Stimulated activated CD8-positive, alpha-beta memory T cell treated with anti-CD3 and anti-CD28 coated beads, Interleukin-4, amount 100 ng/mL, for 48 hours (primary cell): ENCODE measurements at places on chromosomes 16 and 17.

- DNase-seq = no peak
Observed at GRCh38 chr17:10048629-10049350, 143.7 kb upstream of the RCVRN start.

DNA sequence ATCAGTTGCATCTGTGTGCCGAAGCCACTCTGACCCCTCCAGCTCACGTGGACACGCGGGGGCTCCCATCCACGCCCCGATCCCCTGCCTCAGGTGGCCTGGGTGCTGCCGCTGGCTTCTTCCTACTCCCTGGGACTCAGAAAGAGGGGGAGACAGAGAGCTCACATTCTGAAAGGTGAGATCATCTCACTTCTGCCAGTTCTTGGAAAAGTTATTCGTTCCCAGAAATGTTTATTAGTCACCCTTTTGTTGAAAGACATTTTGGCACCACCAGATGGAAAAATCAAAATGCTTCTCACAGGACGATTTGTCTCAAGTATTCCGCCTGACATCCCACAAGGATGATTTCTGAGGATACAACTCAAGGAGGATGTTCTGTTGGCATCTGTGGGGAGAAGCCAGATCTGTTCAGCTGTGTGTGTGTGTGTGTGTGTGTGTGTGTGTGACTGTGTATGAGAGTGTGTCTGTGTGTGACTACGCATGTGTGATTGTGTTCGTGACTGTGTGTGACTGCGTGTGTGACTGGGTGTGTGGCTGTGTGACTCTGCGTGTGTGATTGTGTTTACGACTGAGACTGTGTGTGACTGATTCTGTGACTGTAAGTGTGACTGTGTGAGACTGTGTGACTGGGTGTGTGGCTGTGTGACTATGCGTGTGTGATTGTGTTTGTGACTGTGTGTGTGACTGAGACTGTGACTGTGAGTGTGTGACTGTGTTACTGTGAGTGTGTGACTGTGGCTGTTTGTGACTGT lies 207.3 kb downstream of the NTN1 start:
- no peak for DNase-seq

DNA sequence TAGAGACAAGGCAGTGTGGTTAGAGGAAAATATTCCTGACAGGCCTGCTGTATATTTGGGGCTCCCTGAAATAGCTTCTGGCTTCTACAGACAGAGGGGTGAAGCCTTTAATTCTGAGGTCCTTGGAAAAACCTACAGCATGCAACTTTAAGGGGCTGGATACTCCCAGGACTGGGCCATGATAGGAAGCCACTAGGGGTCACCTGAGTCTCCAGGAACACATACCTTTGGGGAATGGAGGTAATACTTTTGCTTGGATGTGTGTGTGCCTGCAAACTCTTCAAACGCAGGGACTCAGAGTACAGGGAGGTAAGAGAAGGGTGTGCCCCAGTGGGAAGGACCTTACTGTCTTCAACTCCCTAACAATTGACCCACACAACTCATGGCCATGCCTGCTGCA lies 4.1 kb downstream of the ASIC2 start:
- DNase-seq = no peak

DNA sequence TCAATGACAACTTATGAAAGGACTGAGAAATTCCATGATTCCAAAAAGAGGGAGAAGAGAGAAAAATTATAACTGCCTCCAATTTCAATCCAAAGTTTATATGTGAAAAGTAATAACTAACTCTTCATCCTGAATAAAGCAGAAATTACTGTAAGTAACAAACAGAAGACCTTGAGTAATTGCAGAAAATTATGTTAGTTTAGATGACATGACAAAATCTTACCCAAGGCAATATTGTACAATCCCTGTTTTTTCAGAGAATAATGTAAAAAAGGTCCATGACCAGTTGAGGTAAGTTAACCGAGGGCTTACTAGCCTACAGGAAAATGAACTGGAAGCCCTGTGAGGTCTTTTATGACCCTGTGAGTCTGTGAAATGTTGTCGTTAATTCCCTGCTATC lies 949.5 kb upstream of the SOX9 start:
- no peak for DNase-seq

DNA sequence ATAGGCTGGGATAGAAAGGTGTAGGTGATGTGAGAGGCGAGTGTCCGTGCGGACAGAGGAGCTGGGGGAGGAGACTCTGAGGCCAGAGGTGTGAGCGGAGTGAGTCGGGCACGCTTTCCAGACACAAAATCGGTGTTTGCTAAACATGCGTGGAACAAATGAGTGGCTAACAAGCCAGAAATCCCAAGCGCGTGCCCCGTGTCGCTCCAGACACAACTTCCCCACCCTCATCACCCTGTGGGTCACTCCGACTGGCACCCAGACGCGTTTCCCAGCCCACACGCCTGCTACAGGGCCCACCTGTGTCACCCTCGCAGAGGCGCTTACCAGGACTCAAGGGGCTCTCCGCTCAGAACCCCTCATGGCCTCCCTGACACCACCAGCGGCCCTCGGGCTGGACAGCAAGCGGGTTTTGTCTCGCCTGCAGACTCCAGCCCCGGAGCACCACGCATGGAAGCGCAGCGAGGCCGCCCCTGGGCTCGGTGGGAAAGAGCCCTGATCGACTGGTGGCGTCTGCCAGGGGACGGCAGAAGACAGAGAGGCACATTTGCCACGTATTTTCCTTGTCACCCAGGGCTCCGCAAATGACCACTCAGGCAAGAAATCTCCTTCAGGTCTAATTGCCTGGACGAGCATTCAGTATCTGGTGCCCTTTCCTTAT lies 6.0 kb upstream of the RPH3AL start:
- no peak for DNase-seq

GRCh38 chr16:85552980-85553435 lies 60.1 kb upstream of the GSE1 start:
- DNase-seq = no peak

- no peak for DNase-seq
Observed at GRCh38 chr17:5695480-5695879, 111.2 kb upstream of the NLRP1 start.

GRCh38 chr16:47008174-47008573 lies 34.7 kb upstream of the DNAJA2 start:
- no peak for DNase-seq

DNA sequence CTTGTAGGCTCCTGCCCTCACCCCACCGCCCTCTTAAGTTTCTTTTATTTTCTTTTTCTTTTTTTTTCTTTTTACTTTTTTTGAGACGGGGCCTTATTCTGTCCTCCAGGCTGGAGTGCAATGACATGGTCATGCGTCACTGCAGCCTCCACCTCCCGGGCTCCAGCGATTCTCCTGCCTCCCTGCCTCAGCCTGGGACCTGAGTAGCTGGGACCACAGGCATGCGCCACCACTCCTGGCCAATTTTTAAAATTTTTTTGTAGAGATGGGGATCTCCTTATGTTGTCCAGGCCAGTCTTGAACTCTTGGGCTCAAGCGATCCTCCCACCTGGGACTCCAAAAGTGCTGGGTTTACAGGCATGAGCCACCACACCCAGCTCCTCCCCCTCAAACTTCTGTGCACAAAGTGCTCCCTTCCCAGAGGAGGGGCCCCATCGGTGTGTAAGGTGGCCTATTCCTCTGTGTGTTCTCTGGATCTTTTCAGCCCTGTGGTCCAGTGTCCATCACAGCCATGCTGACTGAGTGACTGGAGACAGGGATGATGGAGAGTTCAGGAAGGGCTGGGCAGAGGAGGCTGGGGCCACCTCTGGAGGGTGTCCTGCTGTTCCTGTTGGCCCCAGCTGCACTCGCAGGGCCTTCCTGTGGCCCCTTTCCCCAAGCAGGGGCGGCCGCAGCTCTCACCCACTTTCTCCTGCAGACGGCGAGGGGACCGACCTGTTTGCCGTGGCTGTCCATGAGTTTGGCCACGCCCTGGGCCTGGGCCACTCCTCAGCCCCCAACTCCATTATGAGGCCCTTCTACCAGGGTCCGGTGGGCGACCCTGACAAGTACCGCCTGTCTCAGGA lies 8.9 kb upstream of the IL32 start:
- DNase-seq = no peak

DNA sequence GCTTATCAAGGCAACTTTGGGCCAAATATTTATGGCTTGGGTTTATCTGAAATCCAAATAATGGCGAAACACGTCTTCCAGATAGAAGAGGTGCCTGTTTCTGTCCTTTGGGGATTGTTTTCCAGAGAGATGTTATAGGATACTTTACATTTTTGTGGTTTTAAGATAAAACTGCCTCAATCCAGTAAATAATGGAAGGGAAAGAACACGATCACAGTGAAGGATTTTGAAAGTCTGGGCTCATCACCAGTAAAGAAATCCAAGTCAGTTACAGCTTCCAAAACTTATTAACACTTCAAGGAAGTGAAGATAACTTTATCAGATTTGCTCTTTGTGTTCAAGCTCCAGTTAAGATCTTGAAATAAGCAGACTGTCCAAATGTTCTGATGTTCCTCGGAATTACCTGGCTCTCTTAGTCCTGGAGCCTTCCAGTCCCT lies 30.1 kb downstream of the DNAH2 start:
- DNase-seq = no peak

- no peak for DNase-seq
Observed at GRCh38 chr16:12771341-12771798, 32.3 kb downstream of the CPPED1 start.

DNA sequence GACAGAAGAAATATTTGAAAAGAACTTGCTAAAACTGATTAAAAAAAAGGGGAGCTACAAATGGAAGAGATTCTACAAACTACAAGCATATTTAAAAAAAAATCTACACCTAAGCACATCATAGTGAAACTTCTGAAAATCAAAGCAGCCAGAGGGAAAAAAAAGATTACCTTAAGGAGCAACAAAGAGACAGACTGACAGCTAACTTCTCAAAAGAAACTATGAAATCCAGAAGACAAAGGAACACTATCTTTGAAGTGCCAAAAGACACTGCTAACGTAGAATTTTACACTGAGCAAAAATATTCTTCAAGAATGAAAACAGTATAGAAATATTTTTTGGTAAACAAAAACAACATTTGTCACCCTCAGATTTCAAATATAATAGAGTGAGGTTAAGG lies 151.2 kb downstream of the MYO1D start:
- no peak for DNase-seq

- no peak for DNase-seq
Observed at GRCh38 chr16:3859889-3860288, 20.6 kb downstream of the CREBBP start.

DNA sequence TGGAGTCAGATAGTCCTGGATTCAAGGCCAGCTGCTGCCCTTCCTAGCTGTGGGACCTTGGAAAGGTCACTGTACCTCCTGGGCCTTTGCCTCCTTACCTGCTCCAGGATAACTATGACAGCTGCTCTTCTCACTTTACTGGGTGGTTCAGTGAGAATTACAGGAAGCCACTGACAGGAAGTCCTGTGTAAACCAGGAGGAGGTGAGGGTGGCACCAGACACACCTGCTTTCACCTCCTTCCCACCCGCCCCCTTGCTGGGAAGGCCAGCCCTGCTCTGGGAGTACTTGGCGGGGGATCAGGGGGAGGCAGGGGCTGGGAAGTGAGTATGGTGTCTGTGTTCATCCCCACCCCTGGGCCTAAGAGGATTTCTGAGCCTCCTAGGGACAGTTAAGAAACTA lies 42.6 kb downstream of the CPNE2 start:
- no peak for DNase-seq

DNA sequence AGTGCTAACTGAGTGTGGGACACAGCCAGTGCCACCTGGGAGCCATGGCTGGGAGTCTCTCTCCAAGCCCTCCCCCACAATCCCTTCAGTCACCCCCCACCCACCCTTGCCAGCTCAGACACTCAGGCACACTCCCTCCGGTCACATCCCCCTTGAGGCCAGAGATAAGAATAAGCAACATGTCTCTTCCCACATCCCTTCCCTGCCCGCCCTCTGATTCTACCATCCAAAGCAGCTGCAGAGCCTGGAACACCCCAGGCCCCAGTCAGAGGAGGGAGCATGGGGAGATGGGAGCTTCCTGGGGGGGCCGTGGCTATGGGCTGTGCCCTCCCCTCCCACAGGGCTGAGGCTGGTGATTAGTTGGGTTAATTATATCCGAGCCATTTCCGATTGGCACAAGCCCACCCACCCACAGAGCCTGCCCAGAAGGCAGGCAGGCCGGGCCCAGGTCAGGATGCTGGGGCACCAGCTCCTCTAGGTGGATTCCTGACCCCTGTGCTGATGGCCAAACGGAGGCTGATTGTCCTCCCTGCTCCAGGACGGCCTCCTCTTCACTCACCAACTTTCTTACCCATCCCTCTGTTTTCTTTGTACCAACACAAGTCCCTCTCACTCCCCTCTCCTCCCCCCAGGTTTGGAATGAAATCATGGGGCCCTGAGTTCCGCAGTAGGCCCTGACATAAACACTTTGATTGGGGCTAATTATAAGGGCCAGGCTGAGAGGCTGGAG lies 28.6 kb upstream of the MEIOC start:
- no peak for DNase-seq

GRCh38 chr17:66493283-66494019 lies 191.0 kb downstream of the PRKCA start:
- DNase-seq = no peak

- no peak for DNase-seq
Observed at GRCh38 chr16:29824589-29825144, 4.4 kb downstream of the MVP start.

DNA sequence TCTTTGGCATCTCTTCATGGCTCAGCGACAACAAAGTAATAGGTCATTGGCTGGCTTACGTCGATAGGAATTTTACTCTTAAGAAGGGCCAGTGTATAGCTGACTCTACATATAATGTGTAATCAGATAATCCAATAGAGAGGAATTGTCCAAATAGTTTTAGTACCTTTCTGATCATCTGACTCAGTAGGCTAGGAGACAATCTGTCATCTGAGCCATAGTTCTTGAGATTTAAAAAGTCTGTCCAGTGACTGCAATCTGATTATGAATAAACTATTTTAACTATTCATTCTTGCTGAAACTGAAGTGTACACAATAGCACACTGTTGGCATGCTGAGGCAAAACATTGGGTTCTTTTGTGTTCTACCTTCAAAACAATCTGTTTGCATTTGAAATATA lies 21.4 kb upstream of the NOL11 start:
- no peak for DNase-seq

DNA sequence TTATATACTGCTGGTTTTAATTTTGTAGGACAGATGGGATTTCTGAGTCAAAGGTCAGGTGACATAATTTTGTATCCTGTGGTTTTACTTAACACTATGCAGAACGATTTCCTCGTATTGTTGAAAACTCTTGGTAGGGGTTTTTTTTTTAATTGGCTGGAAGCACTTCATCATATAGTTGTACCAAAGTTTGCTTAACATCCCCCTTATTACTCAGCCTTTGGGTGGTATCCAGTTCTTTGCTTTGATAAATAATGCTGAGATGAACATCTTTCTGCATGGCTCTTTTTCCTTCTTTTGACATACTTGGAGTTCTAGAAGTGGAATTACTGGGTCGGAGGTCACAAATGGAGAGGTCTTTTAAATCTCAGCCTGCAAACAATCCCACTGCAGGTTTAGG lies 419.1 kb downstream of the MAF start:
- DNase-seq = no peak

DNA sequence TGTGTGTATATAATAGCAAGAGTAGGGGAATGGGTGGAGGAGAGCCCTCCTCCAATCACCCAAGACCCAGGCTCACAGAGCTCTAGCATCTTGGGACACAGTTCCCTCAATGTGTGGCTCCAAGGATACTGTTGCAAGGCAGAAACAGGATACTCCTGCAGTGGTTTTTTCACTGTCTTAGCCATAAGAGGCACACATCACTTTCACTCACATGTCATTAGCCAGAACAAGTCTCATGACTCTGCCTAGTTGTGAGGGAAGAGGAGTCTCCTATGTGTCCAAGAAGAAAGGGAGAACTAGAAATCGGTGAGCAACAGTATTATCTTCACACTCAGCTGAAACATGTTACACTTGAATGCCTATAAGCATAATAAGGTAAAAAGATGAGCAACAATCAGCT lies 11.1 kb upstream of the NUDT7 start:
- no peak for DNase-seq
